Gastrocnemius medialis (tissue), 4 donors: ENCODE measurements at places on chromosomes 7 and 10. TPM values are rescaled to one million over a fixed set of nuclear protein-coding genes. Genes with fewer than 3 reads are reported as not detected.

DNA sequence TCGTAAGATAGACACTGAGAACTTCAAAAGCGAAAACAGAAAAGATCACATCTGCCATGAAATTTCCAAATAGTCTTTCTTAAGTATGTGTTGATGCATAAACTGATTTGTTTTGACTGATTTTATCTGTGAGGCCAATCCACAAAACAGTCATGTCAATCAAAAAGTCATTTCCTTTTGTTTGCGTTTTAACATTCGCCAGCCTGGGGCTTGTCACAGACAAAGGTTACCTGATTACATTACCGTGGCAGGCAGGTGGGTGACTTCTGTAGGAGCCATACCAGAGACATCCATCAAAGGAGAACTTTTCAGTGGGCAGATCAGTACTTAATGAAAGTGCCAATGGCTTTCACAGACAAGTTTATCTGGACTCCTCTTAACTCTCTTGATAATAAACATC lies 45.5 kb upstream of the BET1 start:
- no peaks in the 10 kb centered on the region for H3K27me3 ChIP-seq
- H3K4me1 ChIP-seq: no peaks in the 10 kb centered on the region
- no peak overlapping the region for H3K4me3 ChIP-seq
- DNase-seq: no peak

GRCh38 chr10:71206911-71207310 lies 5.5 kb upstream of the UNC5B start:
- no peak for DNase-seq
- H3K36me3 ChIP-seq: no peaks in the 10 kb centered on the region
- no peaks in the 10 kb centered on the region for H3K27me3 ChIP-seq
- H3K27ac ChIP-seq: no peak overlapping the region
- no peak overlapping the region for H3K4me3 ChIP-seq
- H3K4me1 ChIP-seq: peaks cover 9% of the 10 kb centered on the region

- H3K4me3 ChIP-seq: no peak overlapping the region
- no peaks in the 10 kb centered on the region for H3K36me3 ChIP-seq
- H3K27me3 ChIP-seq: no peaks in the 10 kb centered on the region
- peaks cover 40% of the 10 kb centered on the region for H3K4me1 ChIP-seq
These were observed 223.5 kb downstream of the ARHGAP12 start for GRCh38 chr10:31705136-31705535.

- H3K27ac ChIP-seq: peak overlapping the region; percentile 87
- peaks cover 82% of the 10 kb centered on the region for H3K4me1 ChIP-seq
- H3K27me3 ChIP-seq: no peaks in the 10 kb centered on the region
- peak; percentile 22 for DNase-seq
- no peaks in the 10 kb centered on the region for H3K36me3 ChIP-seq
- peak overlapping the region; percentile 89 for H3K4me3 ChIP-seq
These were observed 901 bp upstream of the CCNY start for GRCh38 chr10:35335133-35336083.

GRCh38 chr7:43454936-43455518 lies 127.9 kb upstream of the STK17A start:
- no peaks in the 10 kb centered on the region for H3K27me3 ChIP-seq
- no peak for DNase-seq
- H3K4me3 ChIP-seq: no peak overlapping the region
- no peaks in the 10 kb centered on the region for H3K36me3 ChIP-seq

GRCh38 chr10:26438534-26439341 lies 597 bp downstream of the APBB1IP start:
- peak overlapping the region; percentile 2 for H3K27ac ChIP-seq
- no peaks in the 10 kb centered on the region for H3K4me1 ChIP-seq
- no peaks in the 10 kb centered on the region for H3K36me3 ChIP-seq
- peak overlapping the region; percentile 24 for H3K4me3 ChIP-seq

DNA sequence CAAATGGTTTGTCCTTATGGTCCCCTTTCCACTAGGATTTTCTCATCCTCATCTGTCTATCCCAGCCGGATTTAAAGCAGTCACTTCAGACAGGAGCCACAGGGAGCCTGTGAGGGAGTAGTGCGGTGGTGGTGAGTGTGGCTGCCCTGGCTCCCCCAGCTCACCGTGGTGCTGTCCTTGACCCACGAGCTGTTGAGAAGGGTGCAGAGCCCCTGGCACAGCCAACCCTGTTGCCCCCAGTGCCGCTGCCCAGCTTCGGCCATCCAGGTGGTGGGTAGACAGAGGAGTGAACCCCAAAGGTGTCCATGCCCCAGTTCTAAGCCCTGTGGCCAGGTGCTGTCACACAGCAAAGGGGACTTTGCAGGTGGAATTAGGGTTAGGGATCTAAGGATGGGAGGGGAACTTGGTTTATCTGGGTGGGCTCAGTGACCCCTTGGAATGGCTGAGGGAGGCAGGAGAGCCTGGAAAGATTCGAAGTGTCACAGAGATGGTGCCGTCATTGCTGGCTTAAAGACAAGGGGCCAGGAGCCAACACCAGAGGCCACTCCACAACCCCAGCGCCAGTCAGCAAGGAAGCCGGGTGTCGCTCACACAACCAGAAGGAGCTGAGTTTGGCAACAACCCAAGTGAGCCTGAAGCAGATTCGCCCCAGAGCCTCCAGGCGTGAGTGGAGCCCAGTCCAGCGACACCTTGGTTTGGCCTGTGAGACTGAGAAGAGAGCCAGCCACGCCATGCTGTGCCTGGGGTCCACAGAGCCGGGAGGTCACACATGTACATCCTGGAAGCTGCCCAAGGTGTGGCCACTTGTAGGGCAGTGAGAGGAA lies 142.4 kb downstream of the ADCY1 start:
- no peaks in the 10 kb centered on the region for H3K36me3 ChIP-seq
- H3K27me3 ChIP-seq: no peaks in the 10 kb centered on the region
- no peak for DNase-seq
- no peaks in the 10 kb centered on the region for H3K4me1 ChIP-seq
- H3K27ac ChIP-seq: no peak overlapping the region

GRCh38 chr7:101922631-101923601 lies 105.5 kb downstream of the CUX1 start:
- H3K4me1 ChIP-seq: peaks cover 39% of the 10 kb centered on the region
- H3K27ac ChIP-seq: peak overlapping the region; percentile 89
- H3K27me3 ChIP-seq: no peaks in the 10 kb centered on the region
- no peak for DNase-seq
- no peak overlapping the region for H3K4me3 ChIP-seq
- no peaks in the 10 kb centered on the region for H3K36me3 ChIP-seq

DNA sequence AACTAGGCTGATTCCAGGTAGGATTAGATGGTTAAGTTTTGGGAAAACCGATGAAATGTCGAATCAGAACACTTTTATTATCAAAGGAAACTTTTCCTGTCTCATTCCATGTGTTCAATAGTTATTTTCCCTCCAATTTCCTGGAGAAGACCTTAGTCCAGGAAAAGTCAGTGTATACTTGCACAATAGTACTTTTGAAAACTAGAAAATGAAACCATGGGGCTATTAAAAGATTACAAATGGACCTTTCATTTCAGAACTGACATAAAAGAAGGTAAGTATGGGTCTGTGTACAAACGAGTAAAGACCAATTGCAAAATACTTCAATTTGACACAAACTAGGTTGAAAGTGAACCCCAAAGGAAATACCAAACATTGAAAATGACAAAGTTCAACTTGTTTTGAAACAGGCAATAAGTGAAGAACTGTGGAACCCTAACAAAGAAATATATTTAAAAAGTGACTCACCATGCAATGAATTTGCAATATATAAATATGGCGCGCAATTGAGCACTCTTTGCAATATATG lies 2.1 kb downstream of the AVPI1 start:
- no peak overlapping the region for H3K4me3 ChIP-seq
- H3K27ac ChIP-seq: peak overlapping the region; percentile 92
- no peaks in the 10 kb centered on the region for H3K36me3 ChIP-seq
- no peaks in the 10 kb centered on the region for H3K27me3 ChIP-seq
- H3K4me1 ChIP-seq: peaks cover 30% of the 10 kb centered on the region
- no peak for DNase-seq

DNA sequence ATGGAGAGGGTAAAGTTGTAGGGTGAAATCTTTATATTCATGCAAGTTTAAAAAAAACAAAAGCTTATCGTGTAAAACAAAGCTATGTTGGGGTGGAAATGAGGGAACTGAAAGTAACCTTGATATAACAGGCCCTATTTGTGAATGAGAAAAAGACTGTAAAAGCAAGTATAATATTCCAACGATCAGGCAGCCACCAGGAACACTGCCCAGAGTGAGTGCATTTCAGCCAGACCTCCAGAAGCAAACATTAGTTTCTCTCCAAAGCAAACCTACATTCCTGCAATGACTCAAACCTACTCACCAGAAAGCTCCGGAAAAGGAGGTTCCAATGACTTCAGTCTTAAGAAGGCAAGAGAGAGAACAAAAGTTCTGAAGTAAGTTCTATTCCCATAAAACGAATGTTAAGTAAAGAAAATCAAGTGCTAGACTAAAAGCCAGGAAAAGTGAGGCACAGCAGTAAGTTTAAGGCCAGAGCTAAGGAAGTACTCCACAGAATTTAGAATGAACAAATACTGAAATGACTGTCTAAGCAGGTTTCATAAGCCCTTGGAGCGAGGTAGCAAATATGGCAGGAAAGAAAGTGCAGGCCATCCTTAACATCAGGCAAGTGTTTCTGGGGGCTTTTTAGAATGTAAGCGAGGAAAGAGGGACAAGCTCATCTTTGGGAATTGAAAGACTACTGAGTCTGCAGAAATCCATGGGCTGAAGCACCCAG lies 493.1 kb downstream of the XPNPEP1 start:
- DNase-seq: no peak
- H3K27ac ChIP-seq: no peak overlapping the region
- no peaks in the 10 kb centered on the region for H3K4me1 ChIP-seq
- H3K36me3 ChIP-seq: no peaks in the 10 kb centered on the region
- H3K4me3 ChIP-seq: no peak overlapping the region

The ARHGAP22 gene
- not detected for total RNA-seq

The HSPA12A gene
- total RNA-seq: 4.9 TPM
